ENCODE measurements at places on chromosomes 13 and 19.

- H3K27me3 ChIP-seq, result peaks cover 35% of the 10 kb centered on the region
- H3K4me3 ChIP-seq, result no peak overlapping the region
- peaks cover 24% of the 10 kb centered on the region for H3K4me1 ChIP-seq
Observed at GRCh38 chr19:35352448-35353304, 5.0 kb downstream of the FFAR1 start.

GRCh38 chr19:29887442-29887855 lies 54.6 kb upstream of the URI1 start:
- H3K36me3 ChIP-seq, result no peaks in the 10 kb centered on the region
- no peaks in the 10 kb centered on the region for H3K27me3 ChIP-seq
- no peak overlapping the region for H3K27ac ChIP-seq

DNA sequence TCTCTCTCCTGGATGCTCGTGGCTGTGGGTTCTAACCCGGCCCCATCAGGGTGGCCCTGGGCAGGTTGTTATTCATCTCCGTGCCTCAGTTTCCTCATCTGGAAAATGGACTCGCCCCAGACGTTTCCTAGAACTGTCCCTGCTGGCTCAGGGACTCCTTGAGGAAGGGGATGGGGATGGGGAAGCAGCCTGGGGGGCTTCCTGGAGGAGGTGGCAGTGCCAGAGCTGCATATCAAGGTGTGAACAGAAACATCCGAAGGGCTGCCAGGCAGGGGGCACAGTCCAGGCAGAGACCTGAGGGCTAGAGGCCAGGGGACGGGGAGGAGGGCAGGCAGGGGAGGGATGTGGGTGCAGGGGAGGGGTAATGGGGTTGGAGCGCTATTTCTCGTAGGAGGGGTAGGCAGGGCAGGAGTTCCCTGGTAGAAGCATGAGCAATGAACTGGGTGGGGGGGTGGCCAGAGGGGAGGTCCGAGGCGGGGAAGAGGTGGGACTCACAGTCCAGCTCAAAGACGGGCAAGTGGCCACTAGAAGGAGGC lies 3.6 kb upstream of the ELANE start:
- H3K27me3 ChIP-seq, result peaks cover 21% of the 10 kb centered on the region
- H3K4me1 ChIP-seq, result peaks cover 3% of the 10 kb centered on the region
- DNase-seq, result no peak

DNA sequence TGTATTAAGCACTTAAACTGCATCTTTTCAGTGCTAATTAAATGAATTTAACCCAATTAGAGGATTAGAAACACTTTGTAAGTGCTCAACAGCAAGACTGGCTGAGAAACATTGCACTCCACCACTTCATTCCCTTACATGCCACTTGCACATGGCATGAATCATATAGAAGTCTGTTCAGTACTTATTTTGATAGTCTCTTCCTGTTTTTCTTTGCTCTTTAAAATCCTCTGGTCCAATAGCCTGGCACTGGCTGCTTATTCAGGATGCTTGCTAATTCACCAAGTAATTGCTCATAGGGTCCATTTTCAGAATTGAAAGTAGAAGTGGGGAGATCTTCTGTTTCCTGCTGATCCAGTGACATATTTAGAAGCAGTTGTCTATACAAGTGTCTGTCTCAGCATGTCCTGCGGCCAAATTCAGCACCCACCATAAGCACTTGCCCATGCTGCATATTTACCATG lies 900.1 kb downstream of the PCDH9 start:
- no peaks in the 10 kb centered on the region for H3K36me3 ChIP-seq
- DNase-seq, result no peak
- H3K4me3 ChIP-seq, result no peak overlapping the region
- H3K27ac ChIP-seq, result no peak overlapping the region
- H3K4me1 ChIP-seq, result no peaks in the 10 kb centered on the region

- no peak overlapping the region for H3K4me3 ChIP-seq
- H3K4me1 ChIP-seq, result peaks cover 15% of the 10 kb centered on the region
- H3K36me3 ChIP-seq, result no peaks in the 10 kb centered on the region
- no peak for DNase-seq
Observed at GRCh38 chr19:1452802-1453524, 3.0 kb downstream of the APC2 start.

DNA sequence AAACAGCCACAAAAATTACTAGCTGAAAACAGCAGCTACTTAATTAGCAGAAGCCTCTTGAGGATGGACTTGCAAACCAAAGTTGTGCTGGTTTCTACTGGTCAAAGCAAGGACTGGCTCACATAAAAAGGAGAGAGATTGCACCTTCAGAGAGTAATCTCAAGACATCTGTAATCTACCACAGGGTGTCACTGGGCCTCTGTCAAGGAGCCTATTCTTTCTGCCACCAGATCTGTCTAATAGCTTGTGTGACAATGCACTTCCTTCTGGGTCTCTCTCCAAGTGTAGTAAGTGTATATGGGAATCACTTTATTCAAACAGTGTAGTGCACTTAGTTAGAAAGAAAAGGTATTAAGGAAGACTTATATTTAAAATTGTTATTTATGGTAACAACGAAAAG lies 24.4 kb upstream of the ZNF561 start:
- peaks cover 69% of the 10 kb centered on the region for H3K36me3 ChIP-seq
- peaks cover 2% of the 10 kb centered on the region for H3K4me1 ChIP-seq
- DNase-seq, result no peak
- H3K4me3 ChIP-seq, result no peak overlapping the region

All from activated CD8-positive, alpha-beta memory T cell treated with anti-CD3 and anti-CD28 coated beads, Interleukin-2, amount 10 ng/mL, durations not matched to agents 7 days and 5 days (primary cell).